GM12864 (cell line): ENCODE measurements at places on chromosomes 16 and 17.

GRCh38 chr16:81210807-81211206 is 27.7 kb upstream of the BCO1 start:
- no peak for DNase-seq

DNA sequence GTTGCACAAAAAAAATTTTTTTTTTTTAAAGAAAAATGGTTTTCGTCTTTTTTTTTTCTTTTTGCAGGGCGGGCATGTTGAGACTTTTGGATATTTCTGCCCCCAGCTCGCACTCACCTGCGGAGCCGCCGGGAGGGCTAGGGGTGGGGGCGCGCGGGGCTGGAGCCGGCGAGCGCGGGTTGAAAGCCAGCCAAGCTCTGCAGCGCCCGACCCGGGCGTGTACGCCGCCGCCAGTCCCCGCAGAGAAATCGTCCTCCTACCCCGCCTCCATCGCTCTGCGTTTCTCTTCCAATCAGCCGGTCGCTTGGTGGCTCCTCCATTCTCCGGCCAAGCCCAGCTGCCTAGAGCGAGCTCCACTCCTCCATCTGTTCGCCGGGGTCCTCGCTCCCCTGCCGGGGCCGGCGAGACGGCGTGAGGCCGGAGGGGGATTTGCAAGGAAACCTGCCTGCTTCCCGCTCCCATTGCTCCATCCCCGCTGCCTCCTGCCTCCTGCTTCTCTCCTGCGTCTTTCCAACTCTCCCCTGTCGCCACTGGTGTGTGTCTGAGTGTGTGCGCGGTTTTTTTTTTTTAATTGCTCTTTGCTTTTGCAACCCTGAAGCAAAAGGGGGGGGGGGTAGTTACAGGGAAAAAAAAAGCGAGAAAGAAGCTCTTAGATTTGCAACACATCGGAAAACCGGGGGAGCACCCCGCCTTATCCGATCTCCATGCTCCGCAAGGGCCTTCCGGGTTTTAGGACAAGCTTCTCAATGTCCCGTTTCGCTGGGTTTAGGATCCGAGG is 1.8 kb upstream of the UBTF start:
- DNase-seq: no peak

DNA sequence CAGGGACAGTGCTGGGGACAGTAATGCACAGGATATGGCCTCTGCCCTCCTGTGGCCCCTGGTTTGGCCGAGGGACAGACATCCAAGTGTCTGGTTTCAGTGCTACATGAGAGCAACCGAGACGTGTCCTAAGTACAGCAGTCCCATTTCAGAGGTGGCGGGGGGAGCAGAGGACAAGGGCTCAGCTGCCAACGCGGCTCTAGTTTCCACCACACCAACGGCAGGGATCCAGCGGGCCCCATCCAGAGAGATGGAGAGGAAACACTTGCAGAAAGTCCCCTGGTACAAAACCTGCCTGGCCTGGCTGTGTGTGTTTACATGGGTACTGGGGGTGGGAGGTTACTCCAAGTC is 125.8 kb upstream of the SMURF2 start:
- no peak for DNase-seq

- no peak for DNase-seq
Observed at GRCh38 chr16:74874912-74875546, 100.4 kb upstream of the FA2H start.

DNA sequence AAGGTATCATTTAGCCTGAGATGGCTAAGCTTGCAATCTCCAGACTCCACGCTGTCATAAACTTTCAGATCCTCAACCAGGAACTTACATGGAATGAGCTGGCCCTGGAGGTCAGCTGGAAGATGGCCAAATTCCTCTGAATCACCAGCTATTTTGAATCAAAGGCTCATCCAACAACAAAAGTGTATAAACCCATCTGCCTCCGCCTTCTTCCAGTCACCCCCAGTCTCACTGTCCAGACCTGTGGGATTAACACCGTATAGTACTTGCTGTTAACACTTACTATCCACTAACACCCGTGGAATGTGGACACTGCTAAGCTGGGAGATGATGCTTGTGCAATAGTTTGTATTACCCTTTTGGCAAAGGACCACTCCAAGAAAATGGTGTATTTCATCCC is 1.9 kb upstream of the LCMT1 start:
- DNase-seq: no peak

GRCh38 chr16:79508294-79508693 is 92.2 kb downstream of the MAF start:
- no peak for DNase-seq

DNA sequence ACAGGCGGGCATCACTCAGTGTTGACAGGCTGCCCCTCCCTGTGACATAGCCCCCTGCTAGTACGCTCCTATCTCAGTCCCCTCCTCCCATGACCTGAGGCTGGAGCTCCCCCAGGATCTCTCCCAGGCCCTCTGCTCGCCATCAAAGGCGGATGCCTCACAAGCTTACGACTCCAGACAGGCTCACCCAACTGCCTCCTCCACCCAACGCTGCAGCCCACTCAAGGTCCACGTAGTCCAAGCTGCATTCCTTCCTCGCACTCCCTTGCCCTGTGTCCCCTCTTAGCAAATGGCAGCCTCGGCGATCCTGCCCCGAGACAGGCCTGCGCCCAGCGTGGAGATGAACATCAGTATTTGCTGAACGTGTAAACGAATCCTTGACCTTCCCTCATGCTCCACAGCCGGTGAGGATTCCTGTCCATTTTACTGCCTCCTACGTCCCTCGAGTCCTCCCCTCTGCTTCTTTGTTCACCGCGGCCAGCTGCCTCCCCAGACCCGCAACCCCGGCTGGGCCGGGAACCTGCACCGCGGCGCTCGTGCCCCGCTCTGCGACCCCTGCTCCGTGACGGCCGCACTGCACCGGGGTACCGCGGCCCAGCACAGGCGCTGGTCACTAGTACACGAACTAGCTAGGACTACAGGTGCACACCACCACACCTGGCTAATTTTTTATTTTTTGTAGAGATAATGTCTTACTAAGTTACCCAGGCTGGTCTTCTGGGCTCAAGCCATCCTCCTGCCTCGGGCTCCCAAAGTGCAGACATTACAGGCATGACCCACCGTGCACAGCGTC is 838 bp upstream of the TMEM97 start:
- no peak for DNase-seq

GRCh38 chr17:45341533-45342158 is 24.8 kb upstream of the MAP3K14 start:
- no peak for DNase-seq

DNA sequence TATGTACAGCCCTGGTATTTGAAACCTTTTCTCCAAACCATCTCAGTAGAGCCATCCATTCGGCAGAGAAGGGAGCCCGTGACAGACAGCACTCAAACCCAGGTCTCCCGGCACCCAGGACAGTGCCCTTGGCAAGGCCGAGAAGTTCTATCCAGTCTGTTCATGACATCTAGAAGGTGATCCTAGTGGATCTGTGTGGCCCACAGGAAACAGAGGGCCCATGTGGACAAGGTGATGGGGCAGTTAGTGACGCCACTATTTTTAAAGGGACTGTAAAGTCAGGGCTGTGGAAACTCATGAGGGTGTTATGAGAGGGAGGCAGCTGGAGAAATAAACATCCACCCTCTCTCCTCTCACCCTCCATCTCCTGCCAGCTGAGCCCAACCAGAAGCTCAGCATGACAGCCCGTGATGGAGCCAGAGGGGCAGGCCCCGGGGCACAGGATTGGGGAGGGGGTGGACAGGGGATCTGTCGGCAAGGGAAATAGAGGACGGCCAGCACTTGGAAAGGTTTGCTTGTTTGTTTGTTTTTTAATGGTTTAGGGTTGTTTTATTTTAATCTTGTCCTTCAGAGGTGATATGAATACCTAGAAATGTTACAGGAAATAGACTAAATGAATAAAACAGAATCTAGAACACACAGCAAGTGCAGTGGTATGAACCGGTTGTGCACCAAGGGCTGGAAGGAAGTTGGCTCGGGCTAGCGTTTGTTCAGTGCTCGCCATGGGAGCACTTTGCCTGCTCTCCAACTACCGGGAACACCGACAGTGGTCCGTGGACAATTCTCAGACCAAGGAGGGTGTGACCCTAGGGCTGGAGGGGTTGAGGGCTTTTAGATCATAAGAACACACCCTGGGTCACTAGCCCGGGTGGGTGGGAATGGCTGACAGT is 17.1 kb downstream of the MYLK3 start:
- no peak for DNase-seq

DNA sequence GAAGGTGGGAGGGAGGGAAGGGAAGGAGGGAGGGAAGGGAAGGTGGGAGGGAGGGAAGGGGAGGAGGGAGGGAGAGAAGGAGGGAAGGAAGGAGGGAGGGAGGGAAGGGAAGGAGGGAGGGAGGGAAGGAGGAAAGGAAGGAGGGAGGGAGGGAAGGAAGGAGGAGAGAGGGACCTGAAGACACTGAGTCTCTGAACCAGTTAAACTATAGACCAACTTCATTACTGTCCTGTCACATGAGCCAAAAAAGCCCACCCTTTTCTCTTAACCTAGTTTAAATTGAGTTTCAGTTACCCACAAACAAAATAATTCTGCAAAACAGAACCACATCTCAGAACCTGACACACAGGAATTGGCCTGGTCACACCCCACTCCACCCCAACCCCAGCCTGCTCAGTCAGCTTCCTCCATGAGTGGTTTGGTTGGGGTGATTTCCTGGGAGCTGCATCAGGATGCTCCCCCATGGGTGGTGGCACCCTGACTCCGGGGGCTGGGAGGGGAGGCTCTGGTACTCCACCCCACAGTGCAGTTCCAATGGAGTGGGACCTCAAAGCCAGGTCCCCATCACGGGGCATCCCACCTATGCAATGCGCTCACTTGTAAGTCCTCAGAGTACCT is 4.7 kb upstream of the PRR29 start:
- DNase-seq: no peak

- DNase-seq: no peak
Observed at GRCh38 chr16:52578007-52578828, 31.3 kb upstream of the TOX3 start.

- peak; percentile 62 for DNase-seq
Observed at GRCh38 chr17:33667052-33667509, 374.0 kb upstream of the ASIC2 start.

- DNase-seq: no peak
Observed at GRCh38 chr16:25158401-25158800, 46.9 kb downstream of the LCMT1 start.

GRCh38 chr17:68981288-68981687 is 26.1 kb upstream of the ABCA8 start:
- DNase-seq: no peak

DNA sequence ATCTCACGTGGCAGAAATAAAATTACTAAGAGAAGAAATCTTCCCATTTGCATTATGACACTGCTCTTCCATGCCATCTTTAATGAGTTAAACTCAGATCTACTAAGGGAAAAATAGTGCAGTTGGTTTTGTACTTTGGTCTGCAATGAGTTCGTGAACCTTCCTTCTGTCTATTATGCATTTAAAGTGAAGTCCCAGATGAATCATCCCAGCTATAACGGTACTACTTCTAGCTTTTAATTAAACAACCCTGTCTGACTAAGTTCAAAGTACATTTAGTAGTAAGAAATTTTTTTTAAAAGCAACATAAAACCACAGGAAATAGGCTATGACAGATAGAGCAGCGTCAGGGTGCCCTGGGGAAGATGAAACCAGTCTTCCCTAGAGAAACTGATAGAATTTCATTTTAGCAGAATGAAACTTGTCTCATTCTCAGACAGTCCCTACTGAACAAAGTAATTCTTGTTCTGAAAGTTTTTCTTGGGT is 1.8 kb downstream of the TMIGD1 start:
- no peak for DNase-seq

- DNase-seq: no peak
Observed at GRCh38 chr17:48587276-48588073, 2.6 kb downstream of the HOXB3 start.

- no peak for DNase-seq
Observed at GRCh38 chr16:30977502-30977901, 7.5 kb upstream of the HSD3B7 start.

DNA sequence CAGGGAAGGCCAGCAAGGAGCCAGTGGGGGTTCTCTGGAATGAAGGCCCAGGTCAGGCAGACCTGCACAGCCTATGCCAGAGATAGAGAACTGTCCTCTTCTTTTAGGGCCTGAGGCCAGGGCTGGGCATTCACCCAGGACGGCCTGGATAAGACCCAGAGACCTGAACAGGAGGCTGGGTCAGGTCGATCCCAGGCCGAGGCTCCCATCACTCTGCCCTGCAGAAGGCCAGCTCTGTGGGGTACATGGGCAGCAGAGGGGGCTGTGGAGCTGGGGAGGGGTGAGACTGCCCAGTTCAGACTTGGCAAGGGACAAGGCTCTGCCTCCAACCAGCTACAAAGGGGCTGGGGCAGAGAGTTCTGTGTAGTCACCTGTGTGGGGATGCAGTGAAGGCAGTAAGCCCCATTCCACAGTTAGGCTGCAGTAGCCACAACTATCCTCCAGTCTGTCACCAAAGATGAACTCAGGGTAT is 14.6 kb downstream of the HSD11B2 start:
- no peak for DNase-seq

DNA sequence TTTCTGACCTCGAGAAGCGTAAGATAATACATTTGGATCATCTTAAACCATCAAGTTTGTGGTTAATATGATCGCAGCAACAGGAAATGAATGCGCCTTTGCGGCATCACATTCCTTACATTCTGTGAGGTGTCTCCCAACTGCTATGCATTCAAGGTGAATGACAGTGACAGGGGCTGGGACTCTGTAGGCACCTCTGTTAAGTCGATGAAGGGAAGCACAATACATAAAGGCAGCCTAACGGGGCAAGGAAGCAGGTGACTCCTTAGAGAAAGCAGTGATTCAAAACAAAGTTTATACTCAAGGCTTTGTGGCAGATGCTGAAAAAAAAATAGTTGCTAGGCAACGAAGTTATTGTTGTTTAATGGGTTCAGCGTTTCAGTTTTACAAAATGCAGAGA is 21.6 kb upstream of the EVPL start:
- DNase-seq: no peak

DNA sequence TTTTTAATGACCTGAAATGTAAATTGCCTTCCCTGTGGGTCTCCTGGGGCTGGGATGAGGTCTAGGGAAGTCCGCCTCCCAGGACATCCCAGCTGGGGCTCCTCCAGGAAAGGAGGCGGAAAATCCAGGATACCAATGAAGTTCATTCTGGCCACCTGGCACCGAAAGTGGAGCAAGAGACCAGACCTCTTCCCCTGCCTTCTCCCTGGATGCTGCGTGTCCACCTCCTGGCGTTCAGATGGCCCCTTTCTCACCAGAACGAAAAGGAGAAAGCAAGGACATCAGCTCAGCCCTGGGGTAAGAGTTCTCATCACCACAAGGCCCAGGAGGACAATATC is 20.4 kb downstream of the RBFOX3 start:
- DNase-seq: no peak

DNA sequence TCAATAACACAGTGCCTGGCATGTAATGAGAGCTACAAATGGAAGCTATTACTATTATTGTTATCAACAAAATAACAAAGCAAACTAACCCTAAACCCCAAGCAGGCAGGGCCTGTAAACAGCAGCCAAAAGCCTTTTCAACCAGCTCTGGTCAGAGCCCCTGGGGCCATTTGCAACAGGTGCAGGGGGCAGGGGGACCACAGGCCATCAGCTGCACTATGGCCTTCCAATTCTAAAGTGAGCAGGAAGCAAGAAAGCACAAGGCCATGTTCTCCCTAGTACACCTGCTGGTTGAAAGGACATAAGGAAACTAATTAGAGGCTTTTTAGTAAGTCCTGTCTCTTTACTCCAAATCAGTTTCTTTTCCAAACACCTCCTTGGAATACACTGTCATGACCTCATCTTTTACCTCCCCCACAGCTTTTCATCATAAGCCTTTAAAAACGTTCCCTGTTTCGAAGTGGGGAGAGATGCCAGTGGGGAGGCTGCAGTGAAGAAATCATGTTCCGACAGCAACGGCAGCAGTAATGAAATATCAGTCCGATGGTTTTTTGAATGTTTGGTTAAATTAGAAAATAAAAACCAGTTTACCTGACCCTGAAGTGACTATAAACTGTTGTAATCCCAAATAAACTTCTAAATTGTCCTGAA is 68.4 kb upstream of the GSG1L start:
- DNase-seq: no peak

GRCh38 chr17:72782985-72783701 is 309.3 kb downstream of the SLC39A11 start:
- no peak for DNase-seq
